ENCODE measurements at places on chromosomes 12 and 14.

DNA sequence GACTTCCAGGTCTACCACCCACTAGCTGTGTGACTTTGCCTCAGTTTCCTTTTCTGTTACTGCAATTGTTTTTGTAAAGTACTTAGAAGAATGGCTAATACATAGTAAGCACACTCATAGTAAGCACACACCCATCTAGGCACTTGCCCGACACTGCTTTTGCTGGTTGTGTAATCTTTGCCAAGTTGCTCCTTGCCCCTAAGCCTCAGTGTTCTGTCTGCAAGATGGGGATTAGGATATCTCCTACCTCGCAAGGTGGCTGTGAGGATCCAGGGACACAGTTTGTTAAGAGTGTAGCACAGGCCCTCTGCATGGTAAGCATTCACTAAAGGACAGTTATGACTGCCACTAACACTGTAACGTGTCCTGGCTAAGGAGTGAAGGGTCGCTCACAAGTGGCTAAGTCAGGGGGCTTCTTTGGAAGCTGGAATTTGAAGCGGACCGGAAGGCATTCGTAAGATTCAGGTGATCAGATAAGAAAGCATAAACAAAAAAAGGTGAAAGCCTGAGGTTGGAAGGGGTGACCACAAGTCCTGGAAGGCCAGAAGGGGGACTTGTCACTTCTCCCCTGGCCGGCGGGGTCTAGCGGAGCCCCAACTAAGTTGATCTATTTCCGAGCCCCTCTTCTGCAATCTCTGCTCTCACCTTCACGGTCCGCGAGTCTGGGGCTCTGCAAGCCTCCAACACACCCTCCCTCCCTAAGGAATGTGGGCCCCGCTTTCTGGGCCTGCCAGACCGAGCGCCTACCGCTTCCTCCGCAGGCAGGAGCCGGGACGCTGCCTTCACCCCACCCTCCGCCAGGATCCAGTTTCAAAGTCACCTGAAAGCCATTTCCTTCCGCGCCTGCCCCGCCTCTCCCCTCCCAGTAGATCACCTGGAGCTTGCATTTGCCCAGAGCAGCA, 1.5 kb upstream of the PLEKHG3 start:
- no peak for DNase-seq

GRCh38 chr14:57189070-57189469, 79.6 kb downstream of the EXOC5 start:
- DNase-seq, result no peak

DNA sequence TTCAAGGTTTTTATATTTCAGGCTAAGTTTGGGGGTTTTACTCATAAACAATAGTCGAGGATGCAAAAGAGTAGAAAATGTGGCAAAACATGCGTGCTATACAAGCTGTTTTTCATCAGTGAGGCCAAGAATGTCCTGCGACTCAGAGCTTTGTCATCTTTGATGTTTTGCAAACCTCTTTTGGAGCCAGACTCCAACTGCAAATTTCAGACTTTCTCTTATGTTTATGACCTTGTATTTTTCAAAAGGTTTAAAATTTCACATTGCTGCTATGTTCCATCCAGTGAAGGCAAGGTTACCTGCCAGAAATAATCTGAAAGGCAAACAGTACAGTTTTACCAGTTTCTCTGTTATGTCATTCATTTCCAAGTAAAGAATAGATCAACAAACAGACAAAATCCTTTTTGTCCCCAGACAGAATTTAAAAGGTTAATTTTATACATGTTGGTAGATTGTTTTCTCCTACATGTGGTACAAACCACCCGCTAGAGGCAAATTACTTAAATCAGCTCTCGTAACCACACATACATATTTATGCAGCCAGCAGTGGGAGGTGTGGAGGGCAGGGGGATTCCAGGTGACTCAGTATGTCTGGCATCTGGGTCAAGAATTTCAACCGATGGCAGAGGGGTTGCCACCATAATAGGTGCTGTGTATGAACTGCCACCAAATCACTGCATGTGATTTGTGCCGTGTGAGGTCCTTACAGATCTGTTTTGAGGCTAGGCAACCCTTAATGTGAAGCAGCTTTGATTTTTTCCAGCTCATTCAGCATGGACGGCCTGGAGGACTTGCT, 119.8 kb upstream of the CPM start:
- peak; percentile 30 for DNase-seq

GRCh38 chr12:96211988-96212387, 17.8 kb downstream of the ELK3 start:
- peak; percentile 25 for DNase-seq

DNA sequence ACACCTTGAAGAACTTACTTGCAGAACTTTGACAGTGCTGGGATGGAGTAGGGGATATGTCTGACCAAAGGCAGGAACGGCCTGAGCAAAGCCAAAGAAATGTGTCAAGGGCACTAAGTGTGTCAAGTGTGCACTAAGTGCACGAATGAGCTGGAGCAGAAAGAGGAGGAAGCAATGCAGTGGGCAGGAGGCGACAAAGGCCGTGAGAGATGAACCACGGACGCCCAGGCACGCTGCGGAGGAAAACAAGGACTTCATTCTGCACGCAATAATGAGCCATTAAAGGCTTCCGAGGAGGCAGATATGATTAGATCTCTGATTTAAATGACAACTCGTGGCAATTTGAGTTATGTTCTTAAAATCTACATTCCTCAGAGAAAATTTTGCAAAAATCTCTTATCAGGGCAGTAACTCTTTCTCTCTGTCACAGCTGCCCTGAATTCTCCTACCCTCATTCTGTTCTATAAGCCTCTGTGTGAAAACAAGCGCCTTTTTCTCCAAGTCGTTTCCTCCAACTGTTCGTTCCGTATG, 25.3 kb downstream of the GRIN2B start:
- DNase-seq, result no peak

DNA sequence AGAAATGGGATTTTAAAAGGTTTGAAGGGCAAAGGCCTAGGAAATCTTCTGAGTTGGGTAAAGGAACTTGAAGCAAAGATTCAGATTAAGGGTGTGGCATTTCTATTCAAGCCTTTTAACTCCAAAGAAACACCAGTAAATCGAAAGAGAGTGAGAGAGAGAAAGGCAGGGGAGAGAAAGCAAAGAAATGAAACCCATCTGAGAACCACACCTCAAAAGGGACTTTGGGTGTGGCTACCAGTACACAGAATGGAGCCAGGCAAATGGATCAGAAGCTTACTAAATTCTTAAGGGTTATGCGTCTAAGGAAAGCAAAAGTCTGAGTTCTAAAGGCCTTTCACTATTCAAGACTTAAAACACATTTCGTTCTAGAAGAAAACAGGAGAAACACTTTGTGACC, 277.4 kb downstream of the BCL11B start:
- DNase-seq, result no peak

GRCh38 chr12:53190108-53190729, 9.5 kb upstream of the CSAD start:
- peak; percentile 46 for DNase-seq

DNA sequence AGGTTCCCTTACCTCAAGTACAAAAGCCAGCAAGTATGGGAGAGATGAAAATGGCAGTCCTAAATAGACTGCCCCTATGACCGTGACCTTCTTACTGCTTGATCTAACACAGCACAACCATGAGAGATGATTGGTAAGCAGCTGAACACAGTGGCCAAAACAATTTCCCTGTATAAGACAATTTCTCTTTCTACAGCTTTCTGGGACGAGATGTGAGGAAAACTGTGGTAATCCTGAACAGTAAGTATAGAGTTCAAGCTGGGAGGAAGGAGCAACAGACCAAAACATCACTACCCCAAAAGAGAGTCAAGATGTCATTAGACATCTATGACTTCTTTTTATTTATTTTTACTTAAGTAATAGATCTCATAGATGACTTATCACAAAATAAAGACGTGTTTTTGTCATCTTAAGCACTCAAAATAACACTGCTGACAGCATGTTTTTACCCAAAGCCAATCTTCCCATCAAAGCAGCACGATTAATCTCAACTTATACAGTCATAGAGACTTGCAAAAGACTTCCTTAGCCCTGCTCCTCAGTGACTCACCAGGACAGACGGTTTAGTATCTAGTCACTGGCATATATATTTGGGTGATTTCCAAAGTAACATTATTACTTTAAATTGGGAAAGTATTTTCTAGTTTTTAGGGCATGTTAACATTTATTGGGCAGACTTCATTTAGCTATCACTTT, 3.7 kb downstream of the TMEM52B start:
- DNase-seq, result no peak

DNA sequence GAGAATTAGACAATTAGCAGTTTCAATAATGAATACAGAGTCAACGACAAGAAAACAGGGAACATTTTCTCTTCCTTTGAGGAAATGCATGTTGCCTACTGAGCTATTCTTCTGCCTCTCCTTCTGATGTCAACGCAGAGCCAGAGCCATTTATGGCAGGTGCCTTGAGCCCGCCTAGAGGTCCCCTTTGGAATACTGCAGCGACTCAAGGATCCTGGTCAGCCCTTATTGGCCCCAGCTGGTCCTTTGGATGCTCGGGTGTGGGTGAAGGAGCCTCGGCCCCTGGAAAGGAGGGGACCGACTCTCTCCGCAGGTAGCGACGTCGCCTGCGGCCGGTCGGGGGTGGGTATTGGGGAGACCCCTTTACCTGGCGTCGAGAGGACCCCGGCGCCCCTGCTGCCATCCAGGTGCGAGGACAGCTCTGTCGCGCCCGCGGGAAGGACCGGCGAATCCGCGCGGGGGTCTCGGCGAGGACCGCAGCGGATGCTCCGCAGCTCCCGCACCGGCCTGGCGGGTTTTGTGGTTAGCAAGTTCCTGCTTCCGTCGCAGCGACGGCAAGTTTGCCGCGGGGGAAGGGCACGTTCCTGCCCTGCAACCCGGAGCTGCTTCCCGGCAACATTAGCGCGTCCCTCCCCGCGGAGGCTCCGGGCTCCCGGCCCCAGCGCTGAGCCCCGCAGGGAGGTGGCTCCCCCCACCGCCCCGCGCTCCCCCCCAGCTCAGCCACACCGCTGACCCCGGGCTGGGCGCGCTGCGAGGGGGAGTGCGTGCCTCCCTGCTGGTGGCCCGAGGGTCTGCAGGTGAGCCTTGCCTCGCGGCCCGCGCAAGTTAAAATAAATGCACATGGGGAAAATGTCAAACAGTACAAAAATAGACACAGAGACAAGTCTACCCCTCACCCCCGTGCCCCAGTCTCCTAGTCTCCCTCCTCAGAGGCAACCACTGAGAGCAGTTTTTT, at the start of gene MANSC1:
TSS of gene MANSC1 (minus strand) at position 532 of the 955 bp plus-strand sequence. CDS start 6,928 bp downstream, outside the sequence.
- peak; percentile 35 for DNase-seq

GRCh38 chr12:27236498-27236897, 7.6 kb upstream of the STK38L start:
- no peak for DNase-seq

GRCh38 chr12:106170285-106170684, 31.5 kb upstream of the NUAK1 start:
- no peak for DNase-seq

GRCh38 chr12:23528316-23528715, 421.2 kb downstream of the SOX5 start:
- DNase-seq, result no peak

DNA sequence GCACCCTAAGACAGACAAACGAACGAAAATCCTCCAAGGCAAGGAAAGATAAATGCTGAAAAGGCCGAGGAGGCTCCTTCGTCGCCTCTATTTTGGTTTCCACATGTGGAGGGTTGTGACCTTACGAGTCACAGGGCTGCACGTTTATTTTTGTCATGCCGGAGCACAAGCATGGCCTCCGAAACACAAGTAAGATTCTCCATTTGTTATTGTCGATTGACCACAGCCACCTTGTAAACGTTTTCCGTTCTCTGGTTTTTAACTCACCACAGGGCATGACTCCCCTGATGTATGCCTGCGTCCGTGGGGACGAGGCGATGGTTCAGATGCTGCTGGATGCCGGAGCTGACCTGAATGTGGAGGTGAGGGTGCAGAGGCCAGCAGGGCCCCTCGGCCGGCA, 73.1 kb upstream of the PWP1 start:
- DNase-seq, result no peak

- no peak for DNase-seq
Observed at GRCh38 chr12:77928078-77928477, 97.4 kb downstream of the NAV3 start.

- DNase-seq, result no peak
Observed at GRCh38 chr14:64215978-64216377, 78.2 kb downstream of the ESR2 start.

DNA sequence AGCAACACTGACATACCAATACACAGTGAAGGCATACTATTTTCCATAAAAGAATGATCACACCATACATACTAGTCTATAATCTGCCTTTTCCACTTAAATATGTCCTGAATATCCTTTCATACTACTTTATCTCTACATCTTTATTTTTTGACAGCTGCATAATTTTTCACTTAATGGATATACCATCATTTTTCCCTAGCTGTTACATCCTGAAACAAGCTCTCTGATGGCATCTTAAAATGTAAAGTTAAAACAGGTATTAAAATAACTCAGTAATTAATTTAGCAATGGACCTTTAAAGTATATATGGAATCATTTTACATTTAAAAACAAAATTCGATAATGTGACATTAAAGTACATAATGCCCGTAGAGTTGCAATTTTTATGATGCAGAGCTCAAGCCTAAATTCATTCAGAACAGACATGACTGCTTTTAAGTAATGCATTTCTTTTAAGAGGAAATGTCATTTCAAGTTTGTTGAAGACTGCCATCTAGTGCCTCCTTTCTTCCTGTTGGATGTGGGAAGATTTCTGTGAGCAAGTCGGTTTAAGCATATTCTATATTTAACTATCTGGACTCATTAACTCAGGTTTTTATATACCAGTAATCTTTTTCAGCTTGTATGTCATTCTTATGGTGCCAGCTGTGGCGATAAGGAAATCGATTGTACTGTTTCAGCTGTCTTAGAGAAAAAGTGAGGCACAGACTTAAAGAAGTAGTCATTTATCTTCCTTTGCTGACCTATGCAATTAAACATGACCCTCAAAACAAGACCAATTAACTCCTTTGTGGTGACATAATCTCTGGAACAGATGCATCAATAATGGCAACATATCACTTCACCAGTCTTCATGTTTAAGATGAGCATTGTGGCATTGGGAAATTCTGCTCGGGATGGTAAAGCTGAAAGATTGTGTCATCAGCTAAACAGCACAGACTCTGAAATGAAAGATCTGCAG, 20.3 kb downstream of the PRICKLE1 start:
- no peak for DNase-seq

- DNase-seq, result no peak
Observed at GRCh38 chr14:71400871-71401321, 493.6 kb downstream of the PCNX1 start.

DNA sequence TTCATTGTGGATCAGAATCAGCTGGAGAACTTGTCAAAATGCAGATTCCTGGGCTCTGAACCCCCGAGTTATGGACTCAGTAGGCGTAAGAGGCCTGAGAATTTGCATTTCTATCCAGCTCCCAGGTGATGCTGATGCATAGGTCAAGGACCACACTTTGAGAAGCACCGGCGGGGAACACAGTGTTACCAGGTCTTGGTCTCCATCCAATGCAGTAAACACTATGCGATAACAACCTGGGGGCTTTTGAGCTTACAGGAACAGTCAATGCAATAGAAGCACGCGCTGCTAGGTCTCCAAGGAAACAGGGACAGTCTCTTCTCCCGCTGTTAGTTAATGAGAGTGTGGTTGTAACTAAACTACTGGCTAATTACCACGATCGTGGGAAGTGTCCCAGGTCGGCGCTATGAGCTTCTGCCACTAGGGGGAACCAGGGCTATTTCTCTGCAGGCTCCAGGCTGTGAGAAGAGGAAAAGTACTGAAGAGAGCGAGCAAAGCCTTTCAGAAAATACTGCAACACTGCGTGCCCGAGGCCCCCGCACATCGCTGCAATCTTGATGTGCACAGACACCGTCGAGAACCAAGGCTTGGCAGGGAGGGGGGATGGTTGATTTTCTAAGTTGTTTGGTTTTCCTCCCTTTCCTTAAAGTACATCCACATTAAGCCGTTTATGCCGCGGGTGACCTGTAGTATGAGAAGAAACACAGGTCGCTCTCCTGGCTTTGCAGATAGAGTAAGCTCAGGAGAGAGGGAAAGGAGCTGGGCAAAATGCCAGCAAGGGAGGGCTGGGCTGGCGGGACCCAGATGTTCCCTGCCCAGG, 52.0 kb upstream of the KCNA1 start:
- peak; percentile 71 for DNase-seq

Data from stimulated activated CD4-positive, alpha-beta T cell treated with anti-CD3 and anti-CD28 coated beads, Interleukin-4, amount 100 ng/mL, for 4 hours (primary cell).